ENCODE measurements at places on chromosomes 12 and 14.

GRCh38 chr12:27922531-27923139, 49.9 kb downstream of the PTHLH start:
- DNase-seq, result no peak

DNA sequence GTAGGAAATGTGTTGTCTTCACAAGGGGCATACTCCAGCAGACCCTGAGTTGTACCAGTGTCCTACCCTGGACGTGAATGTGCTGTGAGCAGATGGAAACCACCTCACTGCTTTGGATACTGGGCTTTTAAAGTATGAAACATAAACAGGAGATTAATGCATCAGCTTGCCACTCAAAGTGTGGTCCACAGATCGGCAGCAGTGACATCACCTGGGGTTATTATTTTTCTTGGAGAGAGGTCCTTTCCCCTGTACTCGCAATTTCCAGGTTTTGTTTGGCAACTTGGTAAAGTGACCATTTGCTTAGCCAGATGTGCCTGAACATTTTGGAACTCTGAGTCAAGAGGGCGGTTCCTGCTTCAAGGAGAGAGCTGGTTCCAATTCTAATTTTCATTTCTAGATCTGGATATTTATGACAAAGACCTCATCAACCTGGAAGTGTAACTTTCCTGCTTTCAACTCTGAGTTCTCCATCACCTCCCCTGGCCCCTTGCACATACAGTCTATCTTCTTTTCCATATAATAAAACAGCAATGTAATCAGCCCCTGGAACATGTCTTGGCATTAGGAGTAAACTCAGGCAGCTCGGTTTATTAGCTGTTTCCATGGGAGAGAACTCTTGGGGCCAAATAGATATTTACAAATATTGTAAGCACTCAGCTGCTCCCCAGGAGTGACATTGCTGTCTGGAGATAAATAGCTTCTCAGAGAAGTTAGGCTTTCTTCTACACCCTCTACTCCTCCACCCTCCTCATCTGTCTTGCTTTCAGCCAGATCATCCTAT, 237.0 kb upstream of the TBX3 start:
- no peak for DNase-seq

GRCh38 chr14:72519543-72519942, 374.4 kb downstream of the DPF3 start:
- no peak for DNase-seq

DNA sequence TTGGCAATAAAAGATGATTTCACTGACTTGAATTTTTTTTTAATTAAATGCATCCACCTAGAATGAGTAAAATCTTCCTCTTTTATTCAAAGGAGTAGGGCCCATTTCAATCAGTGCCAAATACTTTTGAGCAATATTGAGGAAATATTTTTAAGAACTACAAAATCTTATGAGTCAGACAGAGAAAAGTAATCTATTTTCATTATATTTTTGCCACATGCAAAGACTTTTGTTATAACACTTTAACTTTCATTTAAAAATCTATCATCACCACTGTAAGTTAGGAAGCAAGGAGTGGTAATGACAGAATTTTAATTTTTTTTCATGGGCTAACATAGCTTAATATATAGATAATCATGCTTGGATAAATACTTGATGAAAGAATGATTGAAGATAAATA, 345.2 kb upstream of the KITLG start:
- DNase-seq, result no peak

DNA sequence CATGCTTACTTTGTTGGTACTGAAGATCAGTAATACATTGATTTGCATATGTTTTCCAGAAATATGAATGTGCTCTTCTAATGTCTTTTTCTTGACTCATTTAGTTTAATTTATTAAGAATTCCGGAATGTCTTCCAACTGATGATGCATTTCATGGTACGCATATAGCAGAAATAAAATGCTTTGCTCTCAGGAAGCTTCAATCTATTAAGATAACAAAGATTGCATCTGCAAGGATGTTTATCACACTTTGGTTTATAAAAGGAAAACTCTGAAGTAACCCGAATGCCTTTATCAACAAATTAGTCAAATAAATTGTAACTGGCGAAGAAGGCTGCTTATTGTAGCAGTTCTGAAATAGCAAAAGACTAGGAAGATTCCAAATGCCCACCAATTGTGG, 166.4 kb upstream of the LMNTD1 start:
- no peak for DNase-seq

GRCh38 chr12:8887285-8887715, 27.0 kb upstream of the PHC1 start:
- no peak for DNase-seq

DNA sequence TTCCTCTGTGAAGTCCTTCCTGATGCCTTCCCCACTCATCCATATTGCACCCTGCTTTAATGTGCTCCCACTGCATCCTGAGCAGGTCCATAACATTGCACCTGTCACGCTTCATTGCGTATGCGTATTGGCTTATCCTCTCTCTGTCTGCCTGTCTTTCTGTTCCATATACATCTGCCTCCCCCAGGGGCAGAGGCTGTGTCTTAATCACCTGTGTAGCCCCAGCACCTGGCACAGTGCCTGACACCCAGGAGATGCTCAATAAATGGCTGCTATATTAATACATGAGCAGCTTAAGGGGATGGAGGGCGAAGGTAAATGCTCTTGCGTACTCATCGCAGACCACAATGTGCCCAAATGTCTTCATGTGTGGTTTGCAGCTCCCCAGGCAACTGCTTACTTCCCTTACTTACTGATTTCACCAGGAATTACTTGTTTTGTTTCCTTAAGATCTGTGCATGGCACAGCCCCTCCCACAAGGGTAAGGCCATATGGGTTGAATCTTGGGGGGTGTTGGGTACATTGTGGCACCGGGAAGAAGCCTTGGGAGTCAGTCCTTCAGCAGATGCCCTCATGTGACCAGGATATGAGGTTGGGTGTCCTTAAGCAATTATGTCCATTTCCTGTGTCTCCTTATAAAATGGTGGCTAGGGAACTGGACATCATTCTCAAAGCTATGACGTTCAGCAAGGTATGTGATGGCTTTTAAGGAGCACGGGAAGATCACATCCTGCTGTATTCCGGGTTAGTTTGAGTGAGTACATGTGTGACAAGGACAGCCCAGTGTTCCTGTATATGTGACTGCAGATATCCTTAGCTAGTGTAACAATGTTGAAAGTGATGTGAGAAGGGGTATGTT, 848 bp upstream of the CPNE6 start:
- no peak for DNase-seq

DNA sequence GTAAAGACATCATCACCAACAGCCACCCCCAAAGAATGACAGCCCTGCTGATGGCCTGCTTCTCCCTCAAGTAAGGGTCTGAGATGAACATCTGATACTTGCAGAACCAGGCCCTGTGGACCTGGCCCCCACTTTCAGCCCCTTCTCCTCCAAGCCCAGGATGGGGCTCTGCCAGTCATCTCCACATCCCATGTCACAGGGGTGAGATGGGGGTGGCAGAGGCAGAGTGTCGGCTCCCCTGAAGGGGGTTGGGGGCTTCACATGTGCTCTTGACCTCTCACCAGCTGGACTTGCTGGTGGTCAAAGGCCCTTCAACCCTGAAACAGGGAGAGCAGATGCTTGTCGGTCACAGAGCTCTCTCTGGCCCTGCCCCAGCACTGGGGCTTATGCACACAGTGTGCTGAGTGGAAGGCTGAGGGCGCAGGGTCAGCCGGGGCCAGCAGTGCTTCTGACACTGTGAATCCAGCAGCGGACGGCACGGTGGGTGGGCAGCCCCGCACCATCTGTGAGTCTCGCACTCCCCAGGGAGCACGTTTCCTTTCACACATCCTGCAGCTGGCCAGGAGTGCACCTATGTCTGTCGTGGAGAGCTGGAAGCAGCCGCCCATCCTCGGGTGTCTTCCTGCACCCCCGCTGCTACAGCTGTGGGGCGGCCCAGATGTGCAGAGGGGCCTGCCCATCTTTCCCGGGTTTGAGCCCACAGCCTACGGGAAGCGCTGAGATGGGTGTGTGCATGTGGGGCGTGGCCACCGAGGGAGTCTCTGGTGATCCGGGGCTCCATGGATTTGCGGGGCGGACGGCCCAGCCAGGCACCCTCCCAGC, 94.3 kb downstream of the ADGRD1 start:
- no peak for DNase-seq

- DNase-seq, result no peak
These were observed 218.0 kb downstream of the DUSP6 start for GRCh38 chr12:89134213-89134770.

GRCh38 chr14:63453443-63453936, 89.7 kb downstream of the PPP2R5E start:
- DNase-seq, result no peak

GRCh38 chr12:117674313-117674712, 294.5 kb downstream of the KSR2 start:
- no peak for DNase-seq

GRCh38 chr12:27456618-27457017, 10.1 kb downstream of the SMCO2 start:
- no peak for DNase-seq

GRCh38 chr14:52950898-52951680, at the start of gene FERMT2:
Gene FERMT2 (minus strand): TSS chr14:52951050. CDS start chr14:52950568, 482 bp downstream.
- DNase-seq, result no peak

DNA sequence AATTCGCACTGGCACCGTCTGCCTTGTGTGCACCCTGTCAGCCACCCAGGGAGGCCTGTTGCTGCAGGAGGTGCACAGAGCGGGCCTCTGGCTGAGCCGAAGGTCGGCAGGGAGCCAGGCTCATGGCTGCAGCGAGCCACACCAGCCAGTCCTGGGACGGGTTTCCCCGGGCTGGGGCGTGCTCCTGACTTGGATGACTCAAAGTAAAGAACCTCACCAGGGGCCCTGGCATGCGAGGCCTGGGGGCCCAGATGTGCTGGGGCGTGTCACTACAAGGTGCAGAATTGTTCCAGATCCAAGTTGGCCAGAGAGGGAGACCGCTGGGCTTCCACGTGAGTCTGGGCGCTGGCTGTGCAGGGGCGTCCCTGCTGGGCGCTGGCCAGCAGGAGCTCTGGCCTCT, 34.5 kb downstream of the FBRSL1 start:
- DNase-seq, result no peak
